ENCODE measurements at places on chromosomes 3 and 15.

DNA sequence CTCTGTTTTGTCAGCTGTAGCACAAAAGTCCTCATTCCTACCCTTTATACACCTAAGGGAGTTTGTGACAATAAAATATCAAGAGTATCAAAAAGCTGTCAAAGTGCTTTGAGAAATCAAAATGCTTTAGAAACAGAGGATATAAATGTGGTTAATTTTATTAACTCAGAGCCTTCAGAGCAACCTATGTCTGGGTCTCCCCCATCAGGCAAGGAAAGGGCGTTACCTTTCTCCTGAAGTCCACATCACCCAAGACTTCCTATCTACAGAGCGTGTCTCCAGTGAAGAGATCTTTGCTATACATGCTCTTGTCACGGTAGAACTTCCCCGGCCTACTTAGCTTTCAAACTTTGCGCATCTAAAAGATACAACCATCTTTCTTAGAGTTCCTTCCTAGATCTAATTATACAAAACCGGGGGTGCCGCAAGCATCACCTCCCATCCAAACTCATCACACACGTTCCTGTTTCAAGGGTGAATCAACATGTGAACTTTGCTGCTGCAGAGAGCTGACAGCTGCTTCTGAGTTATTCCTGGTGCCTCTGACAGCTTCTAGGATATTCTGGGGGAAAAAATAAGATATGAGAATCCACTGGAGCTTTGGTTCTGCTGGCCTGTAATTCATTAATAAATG, 93.0 kb downstream of the RARB start:
- no peak for DNase-seq

- no peak for DNase-seq
These were observed 90.8 kb downstream of the GABRG3 start for GRCh38 chr15:27061739-27062138.

- DNase-seq: no peak
These were observed 1270.0 kb downstream of the ROBO1 start for GRCh38 chr3:78497767-78498166.

DNA sequence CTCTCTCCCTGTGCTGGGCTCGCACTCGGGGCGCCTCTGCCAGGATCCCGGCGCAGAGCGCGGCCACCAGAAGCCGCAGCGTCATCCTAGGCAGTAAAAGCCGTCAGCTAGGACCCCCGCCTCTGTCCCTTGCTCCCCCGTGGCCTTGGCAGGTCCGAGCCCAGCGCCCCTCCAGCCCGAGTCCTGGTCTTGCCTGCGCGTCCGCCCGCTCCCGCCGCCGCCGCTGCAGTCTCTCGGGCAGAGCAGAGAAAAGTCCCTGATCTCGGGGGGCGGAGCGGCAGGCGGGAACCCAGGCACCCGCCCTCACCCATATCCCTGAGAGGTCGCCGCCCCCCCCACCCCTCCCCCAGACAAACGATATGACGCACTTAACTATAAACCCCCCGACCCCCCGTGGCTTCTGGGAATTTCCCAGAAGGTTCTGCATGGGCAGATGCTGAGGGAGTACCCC, at the start of gene COL7A1:
Gene COL7A1, minus strand, starts transcription at position 255 of the 451 bp plus-strand sequence. Its CDS starts 170 bp downstream, at position 85.
- DNase-seq: no peak

DNA sequence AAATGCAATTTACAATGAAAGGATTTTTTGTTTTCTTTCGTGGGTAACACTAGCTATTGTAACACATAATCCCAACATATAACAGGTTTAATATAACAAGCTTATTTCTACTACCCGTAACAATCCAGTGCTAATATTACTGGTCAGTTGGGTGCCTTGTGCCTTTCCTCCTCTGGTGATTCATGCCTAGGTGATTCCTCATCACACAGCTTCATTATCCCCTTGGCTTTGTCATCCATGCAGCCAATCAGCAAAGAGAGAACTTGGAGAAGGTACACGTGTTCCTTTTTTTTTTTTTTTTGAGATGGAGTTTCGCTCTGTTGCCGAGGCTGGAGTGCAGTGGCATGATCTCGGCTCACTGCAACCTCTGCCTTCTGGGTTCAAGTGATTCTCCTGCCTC, 30.7 kb downstream of the CHST14 start:
- no peak for DNase-seq

DNA sequence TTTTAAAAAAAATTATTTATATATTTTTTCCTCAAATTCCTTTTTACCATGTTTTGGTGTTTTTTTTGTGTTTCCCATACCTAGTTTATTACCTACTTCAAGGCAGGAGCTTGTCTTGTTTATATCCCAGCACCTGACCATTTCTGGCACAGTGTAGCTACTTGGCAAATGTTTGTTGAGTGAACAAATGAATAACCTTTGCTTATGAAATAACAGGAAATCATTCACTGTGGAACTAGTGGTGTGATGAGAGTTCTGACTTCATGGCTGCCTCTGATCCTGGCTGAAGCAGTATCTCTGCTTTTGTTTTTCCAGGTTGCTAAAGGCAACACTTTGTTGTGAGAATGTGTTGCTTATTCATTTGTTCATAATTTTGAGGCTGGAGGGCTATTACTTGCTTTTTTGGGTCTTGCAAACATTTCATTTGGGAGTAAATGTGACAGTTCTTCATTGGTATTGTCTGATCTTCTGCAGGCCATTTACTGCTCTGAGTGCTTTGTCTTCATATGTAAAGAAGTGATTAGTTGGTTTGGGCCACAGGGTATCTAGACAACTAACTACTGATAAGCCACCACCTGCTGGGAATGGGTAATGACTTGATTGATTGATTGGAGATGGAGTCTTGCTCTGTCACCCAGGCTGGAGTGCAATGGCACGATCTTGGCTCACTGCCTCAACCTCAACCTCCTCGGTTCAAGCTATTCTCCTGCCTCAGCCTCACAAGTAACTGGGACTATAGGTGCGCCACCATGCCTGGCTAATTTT, 5.7 kb downstream of the RAD54L2 start:
- DNase-seq: no peak

DNA sequence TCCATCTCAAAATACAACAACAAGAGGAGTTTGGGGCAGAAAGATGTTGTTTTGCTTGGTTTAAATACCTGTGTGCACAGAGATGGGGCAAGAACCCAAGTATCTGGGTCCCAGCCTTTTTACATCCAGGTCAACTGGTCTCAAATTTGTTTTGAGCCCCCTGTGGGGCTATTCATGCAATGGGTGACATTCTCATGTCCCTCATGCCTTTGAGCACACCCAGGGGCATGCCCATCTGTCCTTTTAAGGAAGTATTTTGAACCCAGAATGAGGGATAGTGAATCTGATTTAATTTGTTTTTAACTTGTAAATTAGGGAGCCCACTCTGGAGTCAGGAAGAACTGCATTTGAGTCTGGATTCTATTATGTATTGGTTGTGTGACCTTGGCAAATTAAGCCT, 14.8 kb downstream of the ABCF3 start:
- DNase-seq: no peak

DNA sequence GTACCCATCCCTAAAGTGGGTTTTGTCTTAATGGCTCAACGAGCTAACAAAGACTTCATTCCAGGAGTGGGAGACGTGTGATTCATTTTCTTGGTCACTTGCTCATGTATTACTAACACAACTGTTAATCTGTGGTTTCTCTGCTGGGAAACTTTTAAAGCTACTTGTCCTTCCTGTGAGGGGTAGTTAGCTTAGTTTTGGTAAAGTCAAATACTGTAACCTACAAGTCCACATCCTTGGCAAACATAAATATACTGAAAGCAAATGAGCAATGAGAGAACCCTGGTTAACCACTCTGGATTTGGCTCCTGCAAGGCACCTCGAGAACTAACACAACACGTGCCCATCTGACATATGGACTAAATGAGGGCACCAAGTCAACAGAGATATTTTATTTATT, 19.9 kb downstream of the NOX5 start:
- DNase-seq: no peak

DNA sequence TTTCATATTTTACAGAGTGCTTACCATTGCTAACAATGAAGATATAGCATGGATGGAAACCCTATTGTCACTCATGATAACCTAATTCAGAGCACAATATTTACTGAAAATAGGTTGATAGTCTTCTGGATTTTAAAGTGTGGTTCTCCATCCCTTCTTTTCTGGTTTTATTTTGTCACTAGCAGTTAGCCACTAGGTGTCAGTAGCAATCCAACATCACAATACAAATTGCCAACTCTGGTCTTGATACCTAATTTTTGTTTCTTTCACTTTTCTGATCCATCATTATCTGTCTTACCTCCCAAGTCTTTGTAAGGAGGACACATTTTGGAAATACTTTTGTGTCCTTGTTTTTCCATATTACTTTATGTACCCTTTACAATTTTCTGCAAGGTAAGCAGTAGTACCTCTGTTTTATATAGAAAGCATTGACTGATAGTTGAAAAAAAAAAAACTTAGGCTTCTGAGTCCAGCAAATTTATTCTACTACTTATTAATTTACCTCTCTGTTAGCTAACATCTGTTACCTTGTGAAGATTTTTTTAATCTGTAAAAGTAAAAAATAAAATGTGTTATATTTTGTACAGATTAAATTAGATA, 28.3 kb upstream of the CRYBG3 start:
- DNase-seq: peak; percentile 34

DNA sequence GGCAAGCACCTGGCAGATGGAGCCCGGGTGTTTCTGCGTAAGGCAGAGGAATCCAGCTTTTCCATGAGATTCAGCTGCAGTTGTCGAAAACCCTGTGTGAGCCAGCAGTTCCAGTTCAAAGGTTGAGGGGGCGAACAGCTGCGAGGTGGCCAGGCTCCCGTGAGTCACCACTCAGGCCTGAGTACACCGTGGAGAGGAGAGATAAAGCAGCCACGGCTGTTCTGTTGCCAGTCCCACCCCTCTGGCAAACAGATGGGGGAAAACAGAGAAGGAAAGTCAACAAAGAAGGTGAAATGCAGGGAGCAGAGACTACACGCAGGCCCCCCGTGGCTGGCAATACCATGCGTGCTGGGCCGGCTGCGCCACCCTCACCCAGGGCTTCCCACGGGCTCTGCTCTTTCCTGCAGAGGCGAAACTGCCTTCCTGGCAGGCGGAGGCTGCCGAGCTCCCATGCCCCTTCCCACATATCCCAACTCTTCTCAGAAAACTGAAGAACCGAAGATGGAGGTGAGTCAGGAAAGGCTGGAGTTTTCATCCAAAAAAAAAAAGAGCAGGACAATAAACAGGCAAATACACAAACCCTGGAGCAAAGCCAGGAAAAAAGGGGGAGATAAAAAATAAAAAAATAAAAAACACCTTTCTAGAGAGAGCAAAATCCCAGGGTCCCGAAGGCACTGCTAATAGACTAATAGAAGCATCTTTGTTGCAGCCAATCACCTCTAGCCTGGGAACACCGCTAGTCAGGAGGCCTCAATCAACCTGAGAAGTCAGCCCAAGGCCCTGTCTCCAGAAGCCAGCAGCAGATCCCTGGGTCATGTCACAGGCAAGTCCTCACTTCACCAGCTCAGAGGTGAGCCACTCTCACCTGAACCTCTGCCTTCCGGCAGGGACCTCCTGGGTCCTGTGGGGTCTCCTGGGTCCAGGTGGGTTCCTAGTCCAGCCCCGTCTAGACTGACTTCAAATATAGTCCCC, 37.7 kb downstream of the FAM174B start:
- DNase-seq: no peak

GRCh38 chr15:46091860-46092450, 457.1 kb downstream of the SQOR start:
- no peak for DNase-seq

DNA sequence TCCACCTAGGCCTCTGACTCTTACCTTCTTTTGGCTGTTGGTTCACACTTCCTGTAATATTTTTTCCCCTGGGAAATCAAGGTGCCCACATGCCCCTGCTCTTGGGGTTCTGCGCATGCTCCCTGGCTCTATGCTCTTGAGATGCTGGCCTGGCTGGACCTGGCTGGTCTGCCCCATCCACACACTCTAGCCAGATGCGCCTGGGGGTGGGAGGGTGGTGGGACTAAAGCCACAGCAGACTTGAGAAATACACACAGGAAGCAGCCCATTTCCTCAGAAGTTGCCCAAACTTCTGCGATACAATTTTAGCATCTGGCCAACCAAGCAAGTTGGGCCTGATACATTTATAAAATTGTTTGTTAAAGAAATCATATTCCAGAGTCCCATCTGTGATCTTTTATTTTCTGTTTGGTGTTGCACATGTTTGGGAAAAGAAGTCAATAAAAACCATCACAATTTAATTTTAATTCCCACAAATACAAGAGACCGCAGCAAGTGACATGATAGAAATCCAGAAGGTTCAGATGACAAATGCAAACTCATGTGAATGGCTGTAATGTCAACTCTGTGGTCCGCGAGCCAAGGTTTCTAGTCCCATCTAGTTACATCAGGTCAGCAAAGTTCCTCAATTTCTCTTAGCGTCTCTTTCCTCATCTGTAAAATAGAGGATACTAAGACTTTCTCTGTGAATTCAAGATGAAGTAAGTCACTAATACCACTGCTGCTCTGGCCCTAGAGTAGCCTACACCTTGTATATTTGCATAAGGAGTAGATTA, 55.9 kb upstream of the MEF2A start:
- no peak for DNase-seq

- no peak for DNase-seq
These were observed 9.5 kb upstream of the CSPG4 start for GRCh38 chr15:75721923-75722870.

GRCh38 chr3:194136519-194137007, 615 bp downstream of the HES1 start:
- no peak for DNase-seq

GRCh38 chr15:31147944-31148296, 46.4 kb upstream of the TRPM1 start:
- DNase-seq: no peak

DNA sequence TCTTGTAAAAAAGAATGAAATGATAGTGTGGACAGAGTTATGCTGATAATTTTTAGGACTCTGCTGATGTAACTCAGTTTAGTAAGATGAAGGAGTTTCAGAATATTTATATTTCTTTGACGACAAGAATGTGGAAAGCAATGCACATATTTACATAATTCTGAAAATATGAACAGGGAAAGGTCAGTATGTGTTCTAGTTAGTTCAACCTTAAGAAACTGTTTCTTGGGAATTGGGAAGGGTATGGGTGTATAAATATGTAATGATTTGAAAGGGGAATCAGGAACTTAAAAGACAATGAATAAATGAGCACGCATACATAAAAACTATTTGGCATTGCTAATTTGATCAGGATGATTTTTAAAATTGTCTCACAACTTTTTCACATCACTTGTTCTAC, 1226.1 kb downstream of the SI start:
- DNase-seq: no peak

DNA sequence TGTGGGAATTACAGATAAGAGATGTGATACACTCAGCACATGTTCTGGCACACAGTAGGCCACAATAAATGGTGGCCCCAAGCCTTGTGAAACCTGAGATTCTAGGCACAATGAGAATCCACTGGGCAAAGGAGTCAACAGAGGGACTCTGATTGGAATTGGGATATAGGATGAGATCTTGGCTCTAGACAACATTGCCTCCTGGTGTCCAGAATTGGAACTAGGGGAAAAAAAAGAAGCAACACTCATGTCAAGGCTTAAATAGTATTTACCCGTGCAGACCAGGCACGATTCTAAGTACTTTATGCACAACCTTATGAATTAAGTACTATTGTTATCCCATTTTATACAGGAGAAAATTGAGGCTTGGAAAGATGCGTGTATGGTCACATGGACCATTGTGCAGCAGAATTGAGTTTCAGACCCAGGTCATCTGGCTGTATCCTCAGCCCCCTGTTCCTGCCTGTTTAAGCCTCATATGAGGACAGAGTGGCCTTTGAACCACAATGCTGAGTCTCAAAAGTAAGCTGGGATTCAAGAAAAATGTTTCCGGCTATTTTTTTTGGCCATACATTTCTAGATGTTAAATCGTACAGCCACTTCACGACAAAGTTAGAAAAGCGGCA, 124.8 kb downstream of the SV2B start:
- no peak for DNase-seq

Measured in AG09319 (cell line).